Stimulated activated naive CD4-positive, alpha-beta T cell treated with Interleukin-2 at 50 U/mL for 16 hours (primary cell): ENCODE measurements at places on chromosomes 5 and 9.

DNA sequence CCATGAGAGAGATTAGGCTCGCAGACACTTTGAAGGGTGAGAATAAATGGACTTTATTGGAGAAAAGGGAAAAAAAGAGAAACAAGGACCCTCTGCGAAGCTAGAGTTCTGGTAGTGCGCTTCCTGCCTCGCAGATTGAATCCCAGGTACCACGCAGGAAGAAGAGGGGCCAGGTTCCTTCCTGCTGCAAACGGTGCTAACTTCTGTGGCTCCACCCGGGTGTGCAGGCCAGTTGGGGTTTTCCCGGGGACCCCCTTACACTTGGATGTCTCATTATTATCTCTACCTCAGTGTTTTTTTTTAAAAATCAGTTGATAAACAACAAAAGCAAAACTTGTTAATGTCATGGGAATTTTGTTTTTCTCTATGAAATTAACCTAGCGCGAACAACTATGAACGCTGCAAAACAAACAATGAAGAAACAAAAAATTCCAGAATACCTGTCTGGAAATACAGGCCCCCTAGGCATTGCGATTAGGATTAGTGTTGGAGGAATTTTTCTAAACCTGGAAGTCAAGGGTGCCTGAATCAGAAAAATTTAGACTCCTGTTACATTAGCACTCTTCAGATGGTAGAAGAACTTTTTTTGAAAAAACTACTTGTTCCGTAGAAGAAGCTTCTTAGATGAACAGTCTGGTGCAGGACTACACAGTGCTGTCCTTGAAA, 414.5 kb downstream of the MAN2A1 start:
- no peak for DNase-seq

DNA sequence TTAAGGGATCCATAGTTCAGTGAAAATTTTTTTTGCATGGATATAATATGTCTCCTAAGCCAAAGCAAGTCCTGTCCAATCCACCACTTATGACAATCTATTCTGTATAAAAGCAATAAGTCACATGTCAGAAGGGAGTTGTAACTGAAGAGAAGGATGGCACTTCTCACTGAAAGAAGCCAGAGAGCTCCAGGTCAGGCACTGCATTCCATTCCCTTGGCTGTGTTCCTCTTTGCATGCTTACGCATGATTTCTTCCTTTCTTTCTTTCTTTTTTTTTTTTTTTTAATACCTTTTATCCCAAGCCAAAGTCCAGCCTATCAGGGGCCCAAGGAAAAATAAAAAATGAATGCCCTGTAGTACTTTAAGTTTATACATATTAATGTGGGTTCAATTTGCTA, 39.8 kb downstream of the MAMDC2 start:
- DNase-seq = no peak

DNA sequence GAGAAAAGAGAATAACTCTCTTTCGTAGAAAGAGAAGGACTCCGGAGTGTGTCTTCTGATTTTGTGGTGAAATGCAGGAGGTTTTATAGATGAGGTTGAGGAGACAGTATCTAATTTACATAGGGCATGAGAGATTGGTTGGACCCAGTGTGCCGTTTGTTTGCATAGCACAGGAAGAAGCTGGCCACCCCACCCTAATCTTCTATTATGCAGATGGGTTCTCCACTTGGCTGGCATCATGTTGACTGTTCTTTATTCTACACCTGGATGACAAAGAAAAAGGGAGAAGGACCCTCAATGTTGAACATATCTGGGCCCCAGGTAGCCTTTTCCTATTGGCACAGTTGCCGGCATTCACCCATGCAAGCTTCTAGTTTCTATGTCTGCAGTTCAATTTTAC, 23.2 kb upstream of the MINAR2 start:
- no peak for DNase-seq

- DNase-seq = no peak
Measured at GRCh38 chr5:156025656-156026055, 301.3 kb upstream of the SGCD start.

DNA sequence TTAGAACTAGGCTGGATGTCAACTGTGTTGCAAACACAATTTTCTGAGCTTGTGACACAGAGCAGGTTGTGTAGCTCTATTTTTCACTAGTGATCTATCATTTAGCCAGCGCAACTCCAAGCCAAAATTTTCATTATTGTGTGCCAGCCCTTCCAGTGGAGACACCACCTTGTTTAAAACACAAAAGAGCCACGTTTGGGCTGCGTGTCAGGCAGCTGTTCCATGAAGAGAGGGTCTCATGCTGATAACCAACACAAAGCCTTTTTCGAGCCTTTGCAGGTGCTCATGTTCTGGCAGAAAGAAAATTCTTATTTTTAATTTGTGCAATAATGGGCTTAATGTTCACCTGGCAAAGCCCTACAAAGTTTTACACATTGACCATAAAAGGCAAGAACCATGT, 237.6 kb upstream of the RGMB start:
- DNase-seq = no peak

- DNase-seq = no peak
Measured at GRCh38 chr5:10690460-10691440, 70.3 kb downstream of the DAP start.

DNA sequence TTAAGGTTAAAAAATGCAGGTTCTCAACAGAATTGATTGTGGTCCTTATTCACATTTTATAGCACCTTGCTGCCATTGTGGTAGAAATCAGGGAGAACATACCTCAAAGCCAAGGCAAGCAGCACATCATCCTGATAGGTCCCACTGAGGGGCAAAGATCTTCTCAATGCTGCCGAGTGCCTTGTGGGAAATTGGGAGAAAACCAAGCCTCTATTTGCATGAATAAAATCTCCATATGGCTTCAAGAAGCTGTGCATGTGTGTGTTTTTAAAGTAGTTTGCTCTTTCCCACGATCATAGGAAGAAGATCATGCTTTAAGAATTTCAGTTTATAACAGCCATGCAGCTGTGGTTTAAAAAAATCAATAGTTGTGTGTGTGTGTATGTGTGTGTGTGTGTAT, 216.9 kb upstream of the FBXL7 start:
- DNase-seq = no peak

DNA sequence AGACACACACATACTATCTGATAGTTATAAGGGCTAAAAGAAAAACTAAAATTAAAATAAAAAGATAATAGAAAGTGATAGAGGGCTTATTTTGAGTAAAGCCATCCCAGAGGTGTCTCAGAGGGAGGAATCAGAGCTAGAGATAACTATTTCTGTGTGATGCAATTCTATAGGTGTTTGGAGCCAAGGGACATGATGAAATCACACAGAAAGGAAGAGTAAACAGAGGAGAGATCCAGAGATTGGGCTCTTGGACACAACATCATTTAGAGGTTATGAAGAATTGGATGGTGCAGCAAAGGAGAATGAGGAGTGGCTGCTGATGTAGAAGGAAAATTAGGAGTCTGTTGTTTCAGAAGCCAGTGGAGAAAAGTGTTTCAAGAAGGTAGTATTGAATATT, 393.5 kb downstream of the DIRAS2 start:
- no peak for DNase-seq

- DNase-seq = no peak
Measured at GRCh38 chr5:180472269-180472668, 21.9 kb upstream of the CNOT6 start.

DNA sequence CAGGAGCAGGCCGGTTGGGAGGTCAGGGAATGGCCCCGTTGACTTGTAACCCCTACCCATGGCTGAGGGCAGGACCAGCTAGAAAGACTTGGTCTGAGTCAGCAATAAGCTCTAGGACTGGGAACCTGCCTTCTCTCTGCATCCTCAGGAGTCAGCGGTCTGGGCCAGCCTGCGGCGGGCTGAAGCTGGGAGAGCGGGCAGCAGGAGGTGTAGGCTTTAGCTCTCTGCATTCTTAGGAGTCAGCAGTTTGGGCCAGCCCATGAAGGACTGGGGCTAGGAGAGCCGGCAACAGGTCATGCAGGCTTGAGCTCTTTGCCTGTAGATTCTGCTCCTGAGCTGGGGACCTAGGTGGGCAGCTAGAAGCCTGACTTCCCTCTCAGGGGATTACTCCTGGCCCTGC, 6.4 kb upstream of the SMIM32 start:
- no peak for DNase-seq

DNA sequence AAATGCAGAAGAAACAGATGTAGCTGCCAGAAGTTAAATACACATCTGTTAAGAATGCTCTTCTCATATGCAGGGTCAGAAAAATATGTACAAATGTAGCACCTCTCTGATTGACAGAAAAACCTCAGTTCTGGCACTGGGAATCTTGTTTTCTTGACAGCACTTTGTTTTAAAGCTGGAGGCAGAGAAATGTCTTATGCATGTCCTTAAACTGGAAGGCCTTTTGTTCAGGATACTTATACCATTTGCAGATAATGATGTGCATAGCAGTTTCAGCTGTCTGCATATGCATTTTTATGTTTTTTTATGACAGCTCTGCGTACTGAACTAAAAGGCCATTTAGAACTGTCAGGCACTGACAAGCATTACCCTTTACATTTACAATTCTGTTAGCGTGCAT, 567.9 kb downstream of the EBF1 start:
- no peak for DNase-seq

- no peak for DNase-seq
Measured at GRCh38 chr9:126628969-126629674, 15.4 kb downstream of the LMX1B start.

DNA sequence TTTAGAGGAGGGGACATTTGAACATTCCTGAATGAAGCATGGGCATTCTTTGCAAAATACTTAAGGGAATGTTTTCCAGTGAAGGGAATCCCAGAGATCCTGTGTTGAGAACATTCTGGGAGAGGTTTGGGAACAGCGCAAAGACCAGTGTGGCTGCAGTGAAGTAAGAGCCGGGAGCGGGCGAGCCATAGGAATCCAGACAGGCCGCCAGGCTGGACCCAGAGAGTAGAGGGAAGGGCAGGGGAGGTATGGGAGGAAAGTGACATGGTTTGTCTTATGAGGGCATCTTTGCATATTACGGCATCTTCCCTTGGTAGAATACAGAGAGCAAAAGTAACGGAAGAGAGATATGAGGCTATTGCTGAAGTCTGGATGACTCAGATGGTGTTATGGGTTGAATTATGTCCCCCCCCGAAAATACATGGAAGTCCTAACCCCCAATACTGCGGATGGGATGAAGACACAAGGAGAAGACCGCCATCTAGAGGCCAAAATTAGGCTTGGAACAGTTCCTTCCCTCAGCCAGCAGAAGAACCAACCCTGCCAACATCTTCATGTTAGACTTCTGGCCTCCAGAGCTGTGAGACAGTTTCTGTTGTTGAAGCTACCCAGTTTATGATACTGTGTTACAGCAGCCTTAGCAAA, 268.2 kb downstream of the MAST4 start:
- no peak for DNase-seq

DNA sequence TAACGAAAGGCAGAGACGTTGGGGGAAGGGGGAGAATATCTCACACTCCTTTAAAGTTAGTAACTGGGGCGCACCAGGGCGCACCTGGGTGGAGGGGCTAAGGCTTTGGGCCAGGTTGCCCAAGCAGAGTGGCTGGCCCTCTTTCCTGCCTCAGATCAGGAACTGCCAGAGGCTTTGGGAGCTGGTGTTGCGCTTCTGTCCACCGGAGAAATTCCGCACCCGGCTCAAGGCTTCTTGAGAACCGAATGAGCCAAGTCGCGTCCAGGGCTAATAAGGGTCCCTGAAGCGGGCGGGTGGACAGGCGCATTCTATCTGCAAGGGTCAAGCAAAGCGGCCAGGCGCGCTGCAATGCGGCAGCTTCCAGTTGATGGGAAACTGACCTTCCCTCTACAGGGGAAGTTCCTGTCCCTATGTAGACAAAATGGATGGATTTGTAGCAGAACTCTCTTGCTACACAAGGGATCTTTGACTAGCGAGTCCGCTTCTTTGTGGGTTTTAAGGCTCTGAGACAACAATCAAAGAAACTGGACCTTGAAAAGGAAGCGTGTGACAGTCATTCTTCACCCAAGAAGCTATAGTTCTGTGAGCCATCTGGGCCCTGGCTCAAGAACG, 5.5 kb downstream of the PAX5 start:
- no peak for DNase-seq

GRCh38 chr5:57493034-57493433, 10.4 kb upstream of the ACTBL2 start:
- DNase-seq = no peak

GRCh38 chr9:33840381-33840780, 23.4 kb downstream of the UBE2R2 start:
- no peak for DNase-seq

DNA sequence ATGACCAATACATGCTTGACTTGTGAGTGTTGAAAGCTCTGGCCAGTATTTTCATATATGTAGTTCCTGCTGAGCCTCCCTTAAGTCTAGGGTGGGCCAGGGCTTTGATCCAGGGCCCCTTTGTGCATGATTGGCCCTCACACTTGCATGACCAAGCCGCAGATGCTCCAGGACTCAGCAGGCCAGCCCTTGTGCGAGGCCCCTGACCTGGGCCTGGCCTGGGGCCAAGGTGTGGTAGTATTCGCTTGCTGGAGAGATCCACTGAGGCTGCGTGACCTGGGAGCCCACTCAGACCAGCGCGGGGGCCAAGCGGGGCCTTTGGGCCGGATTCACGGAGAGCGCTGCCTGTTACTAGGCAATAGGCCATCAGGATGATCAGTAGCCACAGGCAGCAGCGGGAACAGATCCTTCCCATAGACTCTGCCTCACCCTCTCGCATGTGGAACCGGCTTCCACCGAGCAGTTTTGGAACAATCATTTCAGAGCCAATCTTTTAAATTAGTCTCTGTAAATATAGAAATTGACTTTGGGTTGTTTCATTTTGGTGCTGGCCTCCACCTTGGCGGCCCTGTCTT, 79.0 kb upstream of the PTCH1 start:
- no peak for DNase-seq

GRCh38 chr5:5407924-5408323, 14.6 kb upstream of the ICE1 start:
- no peak for DNase-seq

DNA sequence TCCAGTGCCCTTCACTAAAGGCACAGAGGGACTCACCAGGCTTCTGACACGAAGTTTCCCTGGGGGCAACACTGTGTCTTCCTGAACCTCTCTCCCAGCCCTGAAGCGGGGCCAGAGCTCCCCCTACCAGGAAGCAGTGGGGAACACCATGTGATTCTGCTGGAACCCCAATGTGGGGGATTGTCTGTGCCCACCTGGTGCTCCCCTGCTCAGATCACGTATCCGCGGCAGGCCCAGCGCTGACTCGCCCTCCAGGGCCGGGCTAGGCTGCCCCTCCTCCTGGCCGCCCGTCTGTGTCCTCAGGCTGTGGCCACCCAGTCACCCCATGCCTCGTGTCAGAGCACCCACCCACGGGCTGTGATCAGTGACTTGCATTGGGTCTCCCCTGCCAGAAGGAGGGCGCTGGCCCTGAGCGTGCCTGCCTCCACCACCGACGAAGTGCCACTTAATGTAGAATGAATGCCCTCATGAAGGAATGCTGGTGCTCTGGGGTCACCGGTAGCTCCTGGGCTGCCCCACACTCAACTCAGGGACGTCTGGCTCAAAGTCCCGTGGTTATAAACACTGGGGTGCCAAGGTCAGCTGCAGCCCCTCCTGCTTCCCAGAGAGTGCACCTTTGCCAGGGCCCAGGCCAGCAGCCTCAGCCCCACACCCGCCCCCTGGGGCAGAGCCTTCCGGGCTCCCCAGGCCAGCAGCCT, 22.1 kb downstream of the SARDH start:
- DNase-seq = peak; percentile 5
